GM20000 (cell line): ENCODE measurements at places on chromosomes 12 and 14.

GRCh38 chr12:22160396-22161003 is 114.5 kb downstream of the CMAS start:
- no peak for DNase-seq

DNA sequence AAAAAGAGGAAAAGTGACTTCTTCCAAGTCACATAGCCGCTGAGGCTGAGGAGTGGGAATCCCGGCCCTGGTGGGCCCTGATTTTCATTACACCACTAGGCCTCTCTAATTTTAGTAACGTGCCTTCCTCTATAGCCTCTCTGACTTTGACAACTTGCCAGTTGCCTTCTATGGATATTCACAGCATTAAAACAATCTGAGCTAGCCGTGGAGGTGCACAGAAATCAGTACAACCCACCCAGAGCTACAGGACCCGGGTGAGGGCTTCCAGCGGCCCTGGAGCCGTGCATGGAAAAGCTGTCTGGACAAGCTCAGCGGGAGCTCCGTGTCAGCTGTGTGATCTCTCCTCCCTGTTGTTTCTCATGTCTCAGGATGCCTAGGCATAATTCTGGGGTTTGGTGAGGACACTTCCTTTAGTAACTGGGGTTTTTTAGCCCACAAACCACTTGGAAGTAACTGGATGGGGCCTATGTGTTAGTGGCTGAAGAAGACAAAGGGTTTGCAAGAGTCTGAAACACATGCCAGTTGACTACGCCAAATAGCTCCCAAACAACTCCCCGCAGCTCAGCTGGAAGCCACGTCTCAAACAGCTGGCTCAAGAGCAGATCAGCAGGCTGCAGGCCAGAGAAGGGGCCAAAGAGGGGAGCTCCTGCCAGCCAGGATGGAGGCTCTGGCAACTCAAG is 53.0 kb downstream of the SSH1 start:
- no peak for DNase-seq

DNA sequence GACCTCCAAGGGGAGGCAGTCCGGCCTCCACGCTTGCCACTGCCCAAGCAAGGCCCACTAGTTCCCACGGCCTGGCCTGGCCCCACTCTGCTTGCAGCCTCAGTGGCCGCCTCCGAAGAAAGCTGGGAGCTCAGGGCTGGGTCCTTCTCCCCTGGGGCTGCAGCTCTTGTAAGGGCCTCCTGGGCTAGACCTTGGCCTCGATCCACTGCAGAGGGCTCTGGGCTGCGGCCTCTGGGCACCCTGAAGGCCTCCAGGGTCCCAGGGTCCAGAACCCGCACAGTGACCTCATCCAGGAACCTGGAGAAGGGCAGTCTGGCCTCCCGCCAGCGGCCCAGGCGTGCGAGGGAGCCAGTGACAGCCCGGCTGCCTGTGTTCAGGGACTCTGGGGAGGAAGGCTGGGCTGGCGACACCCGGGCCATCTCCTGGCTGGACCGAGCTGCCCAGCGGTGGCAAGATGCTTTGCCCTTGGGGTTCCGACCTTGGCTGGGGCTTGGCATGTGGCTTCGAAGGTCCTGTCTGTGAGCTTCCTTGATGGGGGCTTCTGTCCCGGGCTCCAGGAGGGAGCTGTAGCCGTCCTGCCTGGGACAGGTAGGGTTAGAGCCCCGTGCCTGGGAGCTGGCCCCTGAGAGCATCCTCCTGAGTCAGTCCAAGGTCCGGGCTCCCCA is 9.8 kb downstream of the BEGAIN start:
- no peak for DNase-seq

GRCh38 chr12:29957835-29958234 is 174.1 kb upstream of the TMTC1 start:
- no peak for DNase-seq

- no peak for DNase-seq
These were observed 101.8 kb downstream of the UNC79 start for GRCh38 chr14:93532541-93532940.

DNA sequence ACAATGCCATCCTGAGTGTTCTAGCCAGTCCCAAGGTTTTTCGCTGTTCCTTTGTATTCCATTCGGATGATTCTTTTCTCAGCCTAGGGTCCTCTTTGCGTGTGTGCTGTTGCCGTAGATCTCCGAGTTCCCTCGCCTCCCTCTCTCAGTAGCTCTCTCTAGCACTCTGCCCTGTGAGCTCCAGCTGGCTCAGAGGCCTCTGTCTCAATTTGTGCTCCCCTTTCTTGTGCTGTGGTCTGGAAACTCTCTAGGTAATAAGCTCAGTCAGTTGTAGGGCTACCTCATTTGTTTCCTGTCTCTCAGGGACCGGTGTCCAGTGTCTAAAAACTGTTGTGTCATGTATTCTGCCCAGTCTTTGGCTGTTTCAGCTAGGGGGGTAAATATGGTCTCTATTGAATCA is 179.3 kb downstream of the PCNX1 start:
- DNase-seq, result no peak

GRCh38 chr12:93896952-93897351 is 219.8 kb downstream of the CRADD start:
- no peak for DNase-seq

DNA sequence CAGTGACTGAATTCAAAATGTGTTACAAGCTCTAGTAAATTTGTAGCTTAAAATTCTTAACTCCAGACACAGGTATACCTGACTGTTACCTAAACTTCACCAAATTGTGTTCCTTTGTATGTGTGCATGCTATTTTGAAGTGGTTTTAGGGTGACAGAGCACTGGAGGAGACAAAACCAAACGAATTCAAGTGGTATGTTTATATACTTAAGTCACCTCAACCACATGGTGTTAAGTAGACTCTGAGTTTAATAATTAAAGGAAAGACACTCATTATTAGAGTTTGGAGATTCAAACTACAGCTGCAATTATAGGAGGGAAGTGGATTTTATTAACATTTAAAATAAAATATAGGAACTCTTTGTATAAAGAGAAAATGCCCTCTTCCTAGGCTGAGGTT is 84.3 kb downstream of the PLCZ1 start:
- no peak for DNase-seq

DNA sequence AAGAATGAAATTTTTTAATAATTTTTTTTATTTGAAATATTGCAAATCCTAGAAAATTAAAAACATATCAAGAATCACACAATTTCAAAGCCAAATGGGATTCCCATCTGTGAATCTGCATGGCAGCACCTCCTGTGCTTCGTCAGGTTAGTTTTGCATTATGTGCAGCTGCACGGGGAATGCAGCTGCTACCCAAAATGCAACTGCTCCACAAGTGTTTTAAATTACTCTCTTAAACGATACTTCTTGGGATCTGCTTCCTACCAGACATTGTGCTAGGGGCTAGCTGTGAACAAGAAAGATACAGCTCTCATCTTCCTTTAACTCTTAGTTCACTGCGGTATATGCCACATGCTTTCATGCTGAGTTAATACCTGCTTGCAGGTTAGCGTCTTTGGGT is 154.2 kb downstream of the CRADD start:
- no peak for DNase-seq

DNA sequence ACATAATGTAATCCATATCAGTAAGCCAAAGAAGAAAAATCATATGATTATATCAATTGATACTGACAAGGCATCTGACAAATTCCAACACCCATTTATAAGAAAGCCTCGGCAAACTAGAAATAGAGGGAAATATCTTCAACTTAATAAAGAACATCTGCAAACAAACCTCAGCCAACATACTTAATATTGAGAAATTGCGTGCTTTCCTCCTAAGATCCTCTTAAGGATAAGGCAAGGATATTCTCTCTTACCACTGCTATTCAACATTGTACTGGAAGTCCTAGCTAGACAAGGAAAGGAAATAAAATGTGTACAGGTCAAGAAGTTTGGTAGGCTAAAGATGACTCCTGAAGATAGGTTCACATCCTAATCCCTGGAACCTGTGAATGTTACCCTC is 115.9 kb downstream of the DERA start:
- no peak for DNase-seq

GRCh38 chr12:114875313-114875712 is 191.3 kb upstream of the TBX3 start:
- no peak for DNase-seq

DNA sequence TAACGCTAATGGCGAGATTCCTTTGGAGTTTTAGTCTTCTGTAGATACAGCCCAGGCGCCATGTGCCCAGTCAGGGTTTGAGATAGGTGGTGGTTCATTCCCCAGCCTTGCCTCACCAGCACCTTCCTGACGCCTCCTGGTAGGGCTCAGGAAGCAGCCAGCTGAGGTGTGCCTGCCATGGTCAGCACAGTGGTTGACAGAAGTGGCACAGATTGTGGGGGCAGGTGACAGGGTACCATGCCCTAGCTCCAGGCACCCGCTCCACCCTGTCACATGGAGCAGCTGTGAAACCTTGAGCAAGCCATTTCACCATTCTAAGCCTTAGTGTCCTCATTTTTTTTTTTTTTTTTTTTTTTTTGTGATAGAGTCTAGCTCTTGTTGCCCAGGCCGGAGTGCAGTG is 45.6 kb downstream of the EVL start:
- DNase-seq, result no peak

GRCh38 chr12:73180734-73181133 is 908.6 kb downstream of the TRHDE start:
- DNase-seq, result no peak

DNA sequence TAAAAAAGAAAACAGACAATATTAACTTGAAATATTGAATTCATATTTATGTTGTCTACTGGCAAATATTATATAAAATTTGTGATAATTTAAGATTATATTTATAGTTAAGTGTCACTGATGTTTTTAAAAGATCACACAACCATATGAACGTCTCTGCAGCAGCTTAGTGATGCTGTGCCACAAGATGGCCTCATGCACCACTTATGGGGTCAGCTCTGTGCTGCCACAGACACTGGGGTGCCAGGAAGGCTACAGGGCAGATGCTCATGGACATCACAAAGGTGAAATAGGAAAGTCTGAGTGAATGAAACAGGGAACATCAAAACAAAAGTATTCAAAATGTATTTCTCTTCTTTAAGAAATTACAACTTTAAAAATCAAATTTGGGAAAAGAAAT is 13.1 kb downstream of the ATXN3 start:
- no peak for DNase-seq

DNA sequence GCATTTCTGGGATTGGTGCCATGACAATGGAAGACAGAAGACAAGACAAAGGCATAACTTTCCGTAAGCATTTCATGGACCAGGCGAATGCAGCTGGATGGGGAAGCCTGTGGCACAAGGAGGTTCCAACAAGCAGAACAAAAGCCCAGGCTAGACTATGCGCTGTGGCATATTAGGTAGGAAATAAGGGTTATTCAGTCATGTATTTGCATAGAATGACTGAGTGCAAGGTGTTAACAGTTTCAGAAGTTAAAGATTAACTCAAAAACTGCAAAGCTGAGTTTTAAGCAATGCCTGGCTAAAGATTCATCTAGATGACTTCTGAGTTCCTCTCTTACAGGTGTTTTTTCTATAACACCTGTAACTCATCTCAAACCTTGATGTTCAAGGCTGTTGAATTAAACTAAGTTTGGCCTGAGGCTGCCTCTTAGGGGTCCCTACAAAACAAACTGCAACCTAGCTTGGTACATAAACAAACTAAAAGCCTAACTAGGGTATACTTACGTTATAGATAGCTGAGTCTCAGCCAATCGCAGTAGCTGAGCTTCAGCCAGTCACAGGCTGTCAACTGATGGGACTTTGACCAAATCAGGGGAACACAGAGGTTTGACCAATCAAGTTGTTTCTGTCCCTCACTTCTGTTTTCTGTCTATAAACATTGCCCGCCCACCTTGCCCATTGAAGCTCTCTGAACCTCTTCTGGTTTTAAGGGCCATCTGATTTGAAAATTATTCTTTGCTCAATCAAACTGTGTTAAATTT is 52.2 kb upstream of the PLBD1 start:
- no peak for DNase-seq

DNA sequence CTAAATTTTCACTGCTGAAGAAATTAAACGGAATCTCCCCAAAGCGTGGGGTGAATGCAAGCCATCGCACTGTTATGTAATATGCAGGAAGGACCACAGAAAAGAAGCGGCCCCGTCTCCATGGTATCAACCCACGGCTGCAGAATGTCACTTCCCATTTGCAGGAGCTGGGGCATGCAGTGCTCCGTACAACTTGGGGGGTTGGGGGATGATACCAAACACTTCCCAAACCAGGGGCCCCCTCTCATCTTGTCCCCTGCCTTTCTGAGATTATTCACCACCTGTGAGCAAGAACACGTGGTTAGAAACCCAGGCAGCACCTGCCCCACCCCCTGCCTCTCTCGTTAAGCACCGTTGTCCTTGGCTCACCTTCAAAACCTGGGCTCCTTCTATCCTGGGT is 505.1 kb upstream of the TMEM132C start:
- DNase-seq, result no peak

DNA sequence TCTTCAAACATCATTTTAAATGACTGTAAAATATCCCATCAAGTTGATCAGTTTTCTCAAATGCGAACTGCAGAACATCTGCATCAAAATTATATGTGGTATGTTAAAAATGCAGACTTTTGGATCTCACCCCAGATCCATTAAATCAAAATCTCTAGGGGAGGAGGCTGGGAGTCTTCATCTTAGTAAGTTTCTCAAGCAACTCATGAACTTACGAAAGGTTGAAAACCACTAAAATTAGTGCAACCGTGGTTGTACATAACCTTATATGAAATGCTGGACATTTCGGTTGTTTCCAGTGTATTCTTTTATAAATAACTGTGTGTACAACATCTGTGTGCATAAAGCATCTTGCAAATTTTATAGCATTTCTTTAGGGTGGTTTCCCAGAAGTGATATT is 39.2 kb downstream of the ZFP36L1 start:
- DNase-seq, result no peak

GRCh38 chr12:47856721-47857575 is 37.2 kb upstream of the HDAC7 start:
- DNase-seq, result no peak

DNA sequence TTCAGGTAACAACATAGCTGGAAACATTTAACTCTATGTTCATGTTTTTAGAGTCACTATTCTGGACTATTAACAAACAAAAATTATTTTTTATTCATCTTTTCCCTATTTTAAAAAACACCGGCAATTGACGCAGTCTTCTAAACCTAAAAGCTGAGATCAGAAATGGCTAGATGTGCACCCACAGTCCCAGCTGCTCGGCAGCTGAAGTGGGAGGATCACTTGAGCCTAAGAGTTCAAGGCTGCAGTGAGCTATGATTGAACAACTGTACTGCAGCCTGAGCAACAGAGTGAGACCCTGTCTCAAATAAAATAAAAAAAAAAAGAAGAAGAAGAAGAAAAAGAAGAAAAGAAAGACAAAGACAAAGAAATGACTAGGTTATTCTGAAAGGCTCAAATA is 64.5 kb downstream of the PAX9 start:
- DNase-seq, result no peak

DNA sequence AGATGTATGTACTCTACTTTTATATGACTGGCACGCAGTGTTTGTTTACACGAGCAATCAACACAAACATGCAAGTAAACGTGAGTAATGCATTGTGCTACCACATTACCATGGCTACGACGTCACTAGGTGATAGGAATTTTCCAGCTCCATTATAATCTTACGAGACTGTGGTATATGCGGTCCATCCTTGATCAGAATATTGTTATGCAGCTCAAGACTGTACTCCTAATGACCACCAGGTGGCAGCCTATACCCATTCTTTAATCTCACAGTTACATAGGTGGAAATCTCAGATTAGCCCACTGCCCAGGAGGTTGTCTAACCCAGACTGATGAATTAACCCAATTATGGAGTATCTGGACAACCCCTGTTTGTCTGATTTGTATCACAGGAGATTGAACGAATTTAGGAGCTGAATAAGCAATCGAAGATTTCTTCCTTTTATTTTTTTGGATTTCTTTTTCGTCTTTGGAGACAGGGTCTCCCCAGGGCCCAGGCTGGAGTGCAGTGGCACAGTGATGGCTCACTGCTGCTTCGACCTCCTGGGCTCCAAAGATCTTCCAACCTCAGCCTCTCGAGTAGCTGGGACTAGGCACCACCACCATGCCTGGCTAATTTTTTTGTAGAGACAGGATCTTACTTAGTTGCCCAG is 8.7 kb upstream of the TESPA1 start:
- DNase-seq, result peak; percentile 64
